Calu3 (cell line): ENCODE measurements at places on chromosomes 1 and 21. TPM values are rescaled to one million over a fixed set of nuclear protein-coding genes. Genes with fewer than 3 reads are reported as not detected.

Gene PRR9
- total RNA-seq, result not detected in 2 replicates

Gene INSRR
- total RNA-seq, result not detected in 2 replicates

Gene NHLH1
- 1.4 and 1.6 TPM in 2 replicates for total RNA-seq

Gene UQCRHL
- total RNA-seq, result 3.3 and 3.6 TPM in 2 replicates

Gene PLA2G5
- total RNA-seq, result not detected in 2 replicates

Gene VPS72
- 91.4 and 111 TPM in 2 replicates for total RNA-seq

Gene BLACAT1
- total RNA-seq, result 14.2 TPM in 2 replicates

Gene LEFTY2
- not detected in 2 replicates for total RNA-seq

Gene PM20D1
- total RNA-seq, result 0.26 and 0.32 TPM in 2 replicates

Gene AK5
- total RNA-seq, result 0.61 TPM in 1 of 2 replicates, not detected in the other

Gene SPRR4
- total RNA-seq, result not detected in 2 replicates

Gene OR2L3
- not detected in 2 replicates for total RNA-seq

Gene ABCA4
- 0.31 and 0.37 TPM in 2 replicates for total RNA-seq

Gene PRKAA2
- total RNA-seq, result 6.5 and 9.7 TPM in 2 replicates

Gene MIB2
- total RNA-seq, result 50.0 and 50.3 TPM in 2 replicates

Gene TNFSF18
- total RNA-seq, result not detected in 2 replicates

Gene EXTL1
- total RNA-seq, result not detected in 2 replicates

Gene SLC35F3
- total RNA-seq, result 0.54 and 0.66 TPM in 2 replicates

Gene HUNK
- total RNA-seq, result 2.3 and 5.0 TPM in 2 replicates

Gene UQCRH
- total RNA-seq, result 410 and 460 TPM in 2 replicates

Gene UBL4B
- total RNA-seq, result not detected in 2 replicates

Gene IL20
- total RNA-seq, result not detected in 2 replicates

Gene ILDR2
- 0.91 and 1.9 TPM in 2 replicates for total RNA-seq

Gene AKR7A3
- total RNA-seq, result 1.7 and 2.2 TPM in 2 replicates

Gene F5
- total RNA-seq, result 8.1 and 16.2 TPM in 2 replicates

Gene KCNJ9
- total RNA-seq, result not detected in 2 replicates

Gene LCE2A
- total RNA-seq, result not detected in 2 replicates

Gene TNFAIP8L2
- not detected in 2 replicates for total RNA-seq

Gene LCA5L
- 1.7 and 2.0 TPM in 2 replicates for total RNA-seq

Gene SPOCD1
- total RNA-seq, result 6.3 and 8.4 TPM in 2 replicates

Gene ARHGEF10L
- 19.6 and 20.1 TPM in 2 replicates for total RNA-seq

Gene ITPKB
- 9.8 and 11.8 TPM in 2 replicates for total RNA-seq

Gene FCRL5
- not detected in 2 replicates for total RNA-seq

Gene SSX2IP
- 23.2 and 28.0 TPM in 2 replicates for total RNA-seq

Gene OR6K3
- not detected in 2 replicates for total RNA-seq

Gene SPRR1B
- 3.1 TPM in 1 of 2 replicates, not detected in the other for total RNA-seq

Gene LGR6
- total RNA-seq, result not detected in 2 replicates

Gene MANEAL
- 28.1 and 28.6 TPM in 2 replicates for total RNA-seq

Gene FMOD
- not detected in 2 replicates for total RNA-seq

Gene SCMH1
- 25.9 and 27.6 TPM in 2 replicates for total RNA-seq

Gene RPAP2
- 21.6 and 22.5 TPM in 2 replicates for total RNA-seq

Gene GCSAML
- total RNA-seq, result not detected in 2 replicates

Gene NBPF8
- 8.8 and 9.3 TPM in 2 replicates for total RNA-seq

Gene KCNA2
- total RNA-seq, result not detected in 2 replicates

Gene ARHGEF16
- 24.2 and 28.0 TPM in 2 replicates for total RNA-seq

Gene PAQR6
- total RNA-seq, result 20.4 and 21.2 TPM in 2 replicates

Gene ASAP3
- total RNA-seq, result 2.9 and 3.5 TPM in 2 replicates

Gene TTC24
- total RNA-seq, result not detected in 2 replicates

Gene KCNT2
- total RNA-seq, result 2.4 and 3.3 TPM in 2 replicates

Gene KMO
- 0.85 TPM in 1 of 2 replicates, not detected in the other for total RNA-seq

Gene IL19
- not detected in 2 replicates for total RNA-seq

Gene FTCD
- 0.31 and 1.3 TPM in 2 replicates for total RNA-seq

Gene OVAAL
- not detected in 2 replicates for total RNA-seq
